ENCODE measurements at places on chromosomes 6 and 20.
A peak's percentile ranks its signal among the peaks of the same experiment; 100 is the strongest.

DNA sequence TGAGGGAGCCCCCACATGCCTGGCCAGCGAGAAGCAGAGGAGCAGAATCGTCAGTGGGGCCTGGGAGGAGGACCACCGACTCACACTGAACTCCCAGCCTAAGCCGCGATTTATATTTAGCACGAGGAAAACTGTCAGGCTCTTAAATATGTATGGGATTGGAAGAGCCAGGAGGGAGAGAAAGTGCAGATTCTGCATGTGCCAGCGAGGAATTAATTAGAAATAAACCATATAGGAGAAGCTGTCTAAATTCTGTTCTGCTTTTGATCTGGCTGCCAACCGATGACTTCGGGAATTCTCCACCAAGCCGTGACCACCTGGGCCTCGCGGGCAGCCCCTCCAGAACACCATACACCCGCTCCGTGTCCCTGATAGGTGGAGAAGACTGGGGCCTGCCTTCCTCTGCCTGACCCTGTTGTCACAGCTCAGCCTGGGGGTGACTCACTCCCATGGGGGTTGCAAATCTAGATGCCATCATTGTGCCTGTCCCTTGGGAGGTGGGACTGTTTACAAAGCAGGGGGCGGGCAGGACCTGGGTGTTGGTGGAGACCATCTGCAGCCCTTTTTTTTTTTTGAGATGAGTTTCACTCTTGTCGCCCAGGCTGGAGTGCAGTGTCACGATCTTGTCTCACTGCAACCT is 91.1 kb upstream of the PMEPA1 start:
- no peak for DNase-seq

- peak; percentile 22 for DNase-seq
These were observed 144.0 kb upstream of the SLC35B3 start for GRCh38 chr6:8579372-8579771.

GRCh38 chr6:119324718-119325117 is 24.8 kb downstream of the MAN1A1 start:
- DNase-seq: no peak

DNA sequence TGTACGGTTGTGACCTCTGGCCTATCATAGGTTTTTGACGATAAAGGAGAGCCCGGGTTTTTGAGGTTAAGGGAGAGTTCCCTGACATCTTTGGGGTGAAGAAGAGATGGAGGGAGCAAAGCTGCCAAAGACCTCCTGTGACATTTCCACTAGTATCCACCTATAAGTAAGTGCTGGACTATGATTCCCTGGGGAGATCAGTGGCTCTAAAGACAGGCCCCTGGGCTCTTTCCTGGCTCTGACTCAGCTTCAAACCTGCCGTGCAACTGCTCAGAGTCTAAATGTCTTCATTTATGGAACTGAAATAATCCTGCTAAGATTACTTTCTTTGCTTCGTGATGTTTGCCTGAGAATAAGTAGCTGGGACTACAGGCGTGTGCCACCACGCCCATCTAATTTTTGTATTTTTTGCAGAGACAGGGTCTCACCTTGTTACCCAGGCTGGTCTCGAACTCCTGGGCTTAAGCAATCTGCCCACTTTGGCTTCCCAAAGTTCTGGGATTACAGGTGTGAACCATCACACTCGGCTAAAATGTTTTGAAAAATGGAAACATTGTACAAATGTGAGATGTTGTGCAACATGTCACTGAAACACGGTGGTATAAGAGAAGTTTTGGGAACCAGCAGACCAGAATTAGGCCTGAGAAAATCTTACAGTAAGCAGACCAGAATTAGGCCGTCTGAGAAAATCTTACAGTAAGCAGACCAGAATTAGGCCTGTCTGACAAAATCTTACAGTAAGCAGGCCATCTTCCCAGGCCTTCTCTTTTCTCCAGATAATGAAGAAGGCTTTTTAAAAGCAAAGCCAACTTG is 1.1 kb upstream of the PAQR8 start:
- DNase-seq: no peak

DNA sequence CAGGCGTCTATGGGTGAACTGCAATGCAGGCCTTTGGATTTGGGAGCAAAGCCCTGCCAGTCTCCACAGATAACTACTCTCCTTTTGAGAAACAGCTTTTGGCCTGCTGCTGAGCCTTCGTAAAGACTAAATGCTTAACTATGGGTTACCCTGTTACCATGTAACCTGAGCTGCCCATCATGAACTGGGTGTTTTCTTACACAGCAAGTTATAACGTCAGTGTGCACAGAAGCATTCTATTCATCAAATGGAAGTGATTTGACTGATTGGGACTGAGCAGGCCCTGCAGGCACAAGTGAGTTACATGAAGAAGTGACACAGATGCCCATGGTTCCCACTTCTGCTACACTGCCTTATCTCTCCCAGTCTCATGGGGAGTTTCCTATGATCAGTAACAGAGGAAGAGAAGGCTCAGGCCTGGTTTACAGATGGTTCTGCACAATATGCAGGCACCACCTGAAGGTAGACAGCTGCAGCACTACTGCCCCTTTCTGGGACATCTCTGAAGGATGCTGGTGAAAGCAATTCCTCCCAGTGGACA is 319.1 kb downstream of the CD83 start:
- DNase-seq: no peak

DNA sequence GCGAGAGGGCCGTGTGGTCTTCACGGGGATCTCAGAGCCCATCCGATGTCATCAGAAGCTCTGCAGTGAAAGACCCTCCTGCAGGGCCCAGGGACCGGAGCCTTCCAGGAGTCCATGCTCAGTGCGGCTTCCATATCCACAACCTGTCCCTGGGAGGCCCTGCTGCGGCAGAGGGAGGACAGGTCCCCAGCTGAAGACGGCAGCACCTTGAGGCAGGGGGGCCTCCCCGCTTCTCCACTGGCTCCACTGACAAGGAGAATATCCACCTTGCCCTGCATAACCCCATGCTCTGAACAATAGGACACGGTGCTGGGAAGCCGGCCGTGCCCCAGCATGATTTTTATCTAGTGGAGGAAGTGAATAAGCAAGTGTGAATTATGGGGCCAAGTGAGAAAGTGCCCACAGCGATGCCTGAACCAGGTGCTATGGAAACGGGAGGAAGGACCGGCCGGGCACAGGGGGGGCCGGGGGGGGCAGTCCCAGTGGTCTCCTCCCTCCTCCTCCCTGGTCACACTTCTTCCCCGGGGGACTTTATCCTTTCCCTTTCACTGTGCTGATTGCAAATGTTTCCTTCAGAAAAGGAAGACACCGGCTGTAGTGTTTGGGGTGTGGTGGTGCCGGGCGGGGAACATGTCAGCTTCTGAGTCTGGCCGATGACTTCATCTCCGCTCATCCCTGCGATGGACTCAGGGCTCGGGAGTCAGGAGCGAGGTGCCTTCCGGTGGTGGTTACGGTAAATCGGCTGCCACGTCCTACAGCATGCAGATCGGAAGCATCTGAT is 225.1 kb downstream of the ERMARD start:
- DNase-seq: no peak

DNA sequence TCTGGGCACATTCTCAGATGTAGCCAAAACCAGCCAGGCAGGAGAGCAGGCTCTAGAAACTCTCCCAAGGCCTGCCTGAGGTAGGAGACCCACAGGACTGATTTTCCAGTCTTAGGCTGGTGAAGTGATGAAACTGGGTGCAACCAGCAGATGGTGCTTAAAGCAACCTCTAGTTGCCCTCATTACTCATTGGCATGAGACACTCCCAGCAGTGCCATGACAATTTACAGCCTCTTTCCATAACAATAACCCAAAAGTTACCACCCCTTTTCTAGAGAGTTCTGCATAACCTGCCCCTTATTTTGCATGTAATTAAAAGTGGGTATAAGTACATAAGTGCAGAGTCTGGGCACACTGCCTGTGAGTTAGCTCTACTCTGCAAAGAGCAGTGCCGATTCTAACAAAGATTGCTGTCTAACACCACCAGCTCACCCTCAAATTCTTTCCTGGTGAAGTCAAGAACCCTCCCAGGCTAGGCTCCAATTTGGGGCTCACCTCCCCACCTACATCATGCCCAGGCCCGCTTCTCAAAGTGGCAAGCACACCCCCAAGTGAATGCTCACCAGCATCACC is 14.4 kb upstream of the GPR6 start:
- DNase-seq: no peak
